ENCODE measurements at places on chromosomes 6 and 20. TPM values are rescaled to one million over a fixed set of nuclear protein-coding genes. Genes with fewer than 3 reads are reported as not detected.

- H3K4me3 ChIP-seq: no peak overlapping the region
- H3K27ac ChIP-seq: no peak overlapping the region
- peaks cover under 1% of the 10 kb centered on the region for H3K4me1 ChIP-seq
- DNase-seq: no peak
- H3K36me3 ChIP-seq: no peaks in the 10 kb centered on the region
Measured at GRCh38 chr20:25053255-25054031, 4.5 kb downstream of the ACSS1 start.

DNA sequence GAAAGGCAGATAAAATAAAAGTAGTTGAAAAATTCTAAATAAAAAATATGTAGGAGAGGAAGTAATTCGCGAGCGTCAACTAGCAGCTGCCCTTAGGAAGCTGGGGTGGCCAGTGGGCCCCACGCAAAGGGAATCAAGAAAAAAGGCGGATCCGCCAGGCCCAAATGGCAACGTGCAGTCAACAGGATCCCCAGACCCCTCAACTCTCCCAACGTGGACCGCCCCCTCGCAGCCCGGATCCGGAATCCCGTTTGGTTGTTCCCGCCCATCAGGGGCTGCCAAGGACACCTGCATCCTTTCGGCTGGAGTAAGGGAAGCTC is 296 bp downstream of the DZANK1 start:
- peak overlapping the region; percentile 83 for H3K4me3 ChIP-seq
- H3K4me1 ChIP-seq: peaks cover 13% of the 10 kb centered on the region
- H3K36me3 ChIP-seq: no peaks in the 10 kb centered on the region
- DNase-seq: no peak

F13A1 gene
- 3.6 TPM for total RNA-seq

GRCh38 chr6:138222901-138223546 is 4.7 kb upstream of the PBOV1 start:
- H3K27ac ChIP-seq: no peak overlapping the region
- no peak overlapping the region for H3K4me3 ChIP-seq
- peaks cover 3% of the 10 kb centered on the region for H3K4me1 ChIP-seq

GRCh38 chr20:19928328-19929011 is 88.7 kb upstream of the NAA20 start:
- no peak for DNase-seq
- H3K4me1 ChIP-seq: no peaks in the 10 kb centered on the region
- H3K36me3 ChIP-seq: no peaks in the 10 kb centered on the region
- no peak overlapping the region for H3K4me3 ChIP-seq

DNA sequence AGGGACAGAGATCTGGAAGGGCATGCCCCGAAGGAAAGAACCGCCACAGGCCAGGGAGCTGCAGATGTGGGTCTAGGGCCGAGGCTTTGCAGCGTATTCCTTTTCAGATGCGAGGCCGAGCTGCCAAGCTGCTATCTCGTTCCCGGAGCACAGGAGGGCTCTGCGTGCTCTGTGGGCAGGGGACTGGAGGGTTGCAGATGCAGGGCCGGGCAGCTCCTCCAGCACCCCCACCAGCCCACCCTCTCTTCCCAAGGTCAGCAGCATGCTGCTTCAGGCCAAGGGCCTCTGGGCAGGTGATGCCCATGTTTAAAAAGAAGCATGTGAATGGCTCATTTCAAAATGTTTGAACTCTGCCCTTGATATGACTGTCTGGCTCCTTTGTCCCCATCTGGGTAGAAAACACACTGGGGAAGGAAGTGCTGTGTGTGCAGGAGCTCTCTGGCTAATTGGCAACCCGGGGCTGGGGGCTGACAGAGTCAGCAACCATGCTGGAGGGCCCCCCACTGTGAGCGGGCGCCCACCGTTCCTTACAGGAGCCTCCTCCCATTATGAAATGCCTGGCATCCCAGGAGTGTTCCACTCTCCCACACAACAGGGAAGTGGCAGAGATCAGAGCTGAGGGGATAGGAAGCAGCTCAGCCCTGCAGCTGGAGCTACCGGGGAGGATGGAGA is 353.3 kb downstream of the ZFAND3 start:
- H3K27ac ChIP-seq: no peak overlapping the region
- H3K27me3 ChIP-seq: no peaks in the 10 kb centered on the region
- H3K4me1 ChIP-seq: peaks cover 30% of the 10 kb centered on the region

SLC9A8 gene
- 4.1 TPM for total RNA-seq

DNA sequence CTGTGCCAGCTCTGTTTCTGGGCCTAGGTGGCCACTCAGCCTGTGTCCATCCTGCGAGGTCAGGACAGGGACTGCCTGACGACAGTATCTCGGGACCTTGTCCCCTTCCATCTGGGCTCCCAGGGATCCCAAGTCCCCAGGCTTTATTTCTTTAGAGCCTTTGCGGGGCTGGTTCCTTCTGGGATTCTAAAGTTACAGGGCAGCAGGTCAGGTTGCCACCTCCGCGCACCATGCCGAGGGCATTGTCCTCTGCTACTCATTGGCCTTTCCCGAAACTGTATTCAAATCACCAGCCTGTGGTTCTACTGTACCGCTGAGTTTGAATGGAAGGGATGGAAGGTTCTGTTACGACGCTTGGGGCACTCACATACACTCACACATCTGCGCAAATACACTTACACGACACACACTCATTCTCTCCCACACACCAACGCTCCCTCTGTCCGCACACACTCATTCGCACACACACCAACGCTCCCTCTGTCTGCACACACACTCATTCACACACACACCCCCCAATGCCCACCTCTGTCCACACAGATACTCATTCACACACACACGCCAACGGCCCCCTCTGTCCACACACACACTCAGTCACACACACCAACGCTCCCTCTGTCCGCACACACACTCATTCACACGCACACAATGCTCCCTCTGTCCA is 59.8 kb upstream of the THBS2 start:
- no peaks in the 10 kb centered on the region for H3K27me3 ChIP-seq
- no peak for DNase-seq
- H3K4me3 ChIP-seq: no peak overlapping the region
- no peak overlapping the region for H3K27ac ChIP-seq
- H3K4me1 ChIP-seq: no peaks in the 10 kb centered on the region

DNA sequence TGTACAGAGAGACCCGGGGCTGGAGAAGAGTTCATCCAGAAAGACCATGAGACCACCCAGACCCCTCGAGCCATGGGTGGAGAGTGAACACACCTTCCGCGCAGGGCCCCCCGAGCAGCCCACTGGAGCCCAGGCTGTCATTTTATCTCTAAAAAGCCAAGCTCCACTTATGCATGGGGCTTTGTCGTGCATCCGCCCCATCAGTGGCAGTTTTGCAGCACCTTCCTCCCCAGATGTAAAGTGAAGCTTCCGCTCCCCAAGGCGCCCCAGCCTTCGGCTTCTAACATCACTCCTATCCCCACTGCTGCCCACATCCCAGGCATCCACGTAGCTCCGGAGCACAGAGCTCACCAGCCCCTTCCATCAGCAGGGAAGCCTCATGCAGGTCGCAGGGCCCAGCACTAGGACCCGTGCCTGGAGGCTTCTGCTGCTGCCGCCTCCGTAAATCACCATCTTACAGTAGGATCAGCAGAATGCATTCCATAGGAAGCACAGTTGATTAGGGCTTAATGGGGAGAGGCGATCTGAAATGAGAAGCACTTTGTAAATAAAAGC is 301.1 kb downstream of the TAF4 start:
- H3K4me3 ChIP-seq: no peak overlapping the region
- peaks cover 14% of the 10 kb centered on the region for H3K27me3 ChIP-seq

- DNase-seq: no peak
- H3K4me3 ChIP-seq: no peak overlapping the region
- H3K36me3 ChIP-seq: no peaks in the 10 kb centered on the region
- no peaks in the 10 kb centered on the region for H3K27me3 ChIP-seq
- H3K4me1 ChIP-seq: no peaks in the 10 kb centered on the region
Measured at GRCh38 chr6:147322299-147323162, 118.3 kb downstream of the STXBP5 start.

DNA sequence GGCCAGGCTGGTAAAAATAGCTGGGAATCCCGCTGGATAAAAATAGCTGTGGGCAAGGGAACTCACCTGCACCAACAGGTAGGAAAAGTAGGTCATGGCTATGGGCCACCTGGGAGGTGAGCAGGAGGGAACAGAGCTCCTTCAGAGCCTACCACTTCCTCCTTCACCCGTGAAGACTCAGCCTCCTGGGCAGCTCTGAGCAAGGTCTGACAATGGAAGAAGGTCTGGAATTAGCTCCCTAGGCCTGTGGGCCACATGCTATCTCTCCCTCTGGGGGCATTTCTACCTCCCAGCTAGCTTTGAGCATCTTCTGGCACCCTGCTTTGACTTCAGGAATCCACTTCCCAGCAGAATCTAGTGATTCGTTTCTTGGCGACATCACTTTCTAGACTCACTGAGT is 153.9 kb downstream of the MRPL14 start:
- peaks cover 4% of the 10 kb centered on the region for H3K4me1 ChIP-seq
- DNase-seq: no peak
- no peak overlapping the region for H3K27ac ChIP-seq
- H3K36me3 ChIP-seq: no peaks in the 10 kb centered on the region
- H3K4me3 ChIP-seq: no peak overlapping the region
- no peaks in the 10 kb centered on the region for H3K27me3 ChIP-seq

GRCh38 chr20:46400828-46401477 is 5.5 kb downstream of the ELMO2 start:
- no peaks in the 10 kb centered on the region for H3K36me3 ChIP-seq
- H3K4me1 ChIP-seq: peaks cover 24% of the 10 kb centered on the region
- H3K27ac ChIP-seq: no peak overlapping the region

CCDC28A gene
- 30.2 TPM for total RNA-seq

DPM1 gene
- total RNA-seq: 173 TPM

DNA sequence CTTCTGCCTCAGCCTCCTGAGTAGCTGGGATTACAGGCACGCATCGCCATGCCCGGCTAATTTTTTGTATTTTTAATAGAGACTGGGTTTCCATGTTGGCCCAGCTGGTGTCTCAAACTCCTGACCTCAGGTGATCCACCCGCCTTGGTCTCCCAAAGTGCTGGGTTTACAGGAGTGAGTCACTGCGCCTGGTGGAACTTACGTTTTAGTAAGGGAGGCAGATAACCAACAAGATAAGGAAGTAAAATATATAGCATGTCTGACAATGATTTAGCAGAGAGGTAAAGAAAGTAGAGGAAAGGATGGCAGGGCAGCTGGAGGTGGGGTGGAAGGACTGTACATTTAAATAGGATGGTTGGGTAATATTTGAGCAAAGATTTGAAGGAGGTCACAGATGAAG is 12.8 kb upstream of the MYMX start:
- H3K36me3 ChIP-seq: no peaks in the 10 kb centered on the region
- H3K4me1 ChIP-seq: peaks cover 37% of the 10 kb centered on the region
- H3K4me3 ChIP-seq: no peak overlapping the region
- no peaks in the 10 kb centered on the region for H3K27me3 ChIP-seq

- no peaks in the 10 kb centered on the region for H3K36me3 ChIP-seq
- no peaks in the 10 kb centered on the region for H3K4me1 ChIP-seq
- no peaks in the 10 kb centered on the region for H3K27me3 ChIP-seq
- DNase-seq: no peak
- no peak overlapping the region for H3K4me3 ChIP-seq
Measured at GRCh38 chr6:71334768-71335167, 46.2 kb downstream of the OGFRL1 start.

DNA sequence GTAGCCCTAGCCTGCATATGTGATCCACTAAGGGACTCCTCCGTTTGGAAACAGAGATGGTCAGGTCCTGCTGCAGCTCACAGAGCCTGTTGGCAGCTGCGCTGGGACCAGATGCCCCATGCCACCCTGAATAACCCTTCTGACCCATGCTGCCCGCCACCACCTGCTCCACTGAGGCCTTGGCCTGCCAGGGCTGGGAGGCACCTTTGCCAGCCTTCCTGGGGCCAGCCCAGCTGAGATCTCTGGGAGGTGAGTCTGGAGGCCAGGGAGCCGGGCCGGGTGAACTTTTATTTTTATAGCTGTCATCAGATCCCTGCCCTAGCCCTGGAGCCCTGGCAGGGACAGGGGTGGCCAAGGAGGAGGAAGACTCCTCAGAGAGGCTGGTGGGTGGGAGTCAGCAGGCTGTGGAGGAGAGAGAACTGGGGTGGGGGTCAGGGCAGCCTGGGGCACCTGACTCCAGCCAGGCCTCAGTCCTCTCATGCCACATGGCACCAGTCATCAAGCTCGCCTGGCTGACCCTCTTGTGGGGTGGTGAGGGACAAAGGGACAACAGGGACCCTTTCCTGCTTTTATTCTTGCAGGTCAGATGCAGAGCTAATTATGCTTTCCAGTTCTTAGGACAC is 10.0 kb downstream of the CEBPB start:
- H3K36me3 ChIP-seq: no peaks in the 10 kb centered on the region
- H3K27ac ChIP-seq: no peak overlapping the region
- H3K4me1 ChIP-seq: no peaks in the 10 kb centered on the region
- H3K4me3 ChIP-seq: no peak overlapping the region
- DNase-seq: no peak

GRM1 gene
- 0.79 TPM for total RNA-seq

GRCh38 chr20:53077373-53078205 is 105.4 kb downstream of the TSHZ2 start:
- no peaks in the 10 kb centered on the region for H3K36me3 ChIP-seq
- no peak overlapping the region for H3K4me3 ChIP-seq
- peaks cover 14% of the 10 kb centered on the region for H3K4me1 ChIP-seq
- no peak overlapping the region for H3K27ac ChIP-seq
- no peaks in the 10 kb centered on the region for H3K27me3 ChIP-seq

DNA sequence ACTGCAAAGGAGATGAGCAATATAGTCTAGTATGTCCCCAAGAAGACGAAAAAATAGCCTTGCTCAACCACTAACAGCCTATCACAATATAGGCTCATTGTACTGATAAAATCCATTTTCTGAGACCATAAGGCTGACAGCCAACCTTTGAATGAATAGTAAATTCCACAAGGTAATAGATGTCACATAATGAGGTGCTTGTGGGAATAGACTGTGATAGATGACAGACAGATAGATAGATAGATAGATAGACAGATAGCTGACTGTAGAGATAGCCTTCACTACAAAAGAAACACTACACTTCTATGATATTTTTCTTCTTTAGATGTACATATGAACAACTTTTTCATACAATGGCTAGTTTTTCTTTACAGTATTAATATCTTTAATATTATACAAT is 760.3 kb upstream of the NRSN1 start:
- H3K4me3 ChIP-seq: no peak overlapping the region
- no peak overlapping the region for H3K27ac ChIP-seq
- H3K4me1 ChIP-seq: no peaks in the 10 kb centered on the region

FAM217A gene
- not detected for total RNA-seq

ACTL10 gene
- total RNA-seq: 0.19 TPM

HRH3 gene
- 1.7 TPM for total RNA-seq

- H3K36me3 ChIP-seq: no peaks in the 10 kb centered on the region
- no peaks in the 10 kb centered on the region for H3K4me1 ChIP-seq
- H3K27ac ChIP-seq: no peak overlapping the region
- no peak overlapping the region for H3K4me3 ChIP-seq
- peak; percentile 44 for DNase-seq
- no peaks in the 10 kb centered on the region for H3K27me3 ChIP-seq
Measured at GRCh38 chr6:100968949-100969348, 87.8 kb upstream of the ASCC3 start.

GRCh38 chr20:9110365-9110764 is 41.5 kb downstream of the PLCB4 start:
- no peaks in the 10 kb centered on the region for H3K36me3 ChIP-seq
- H3K27me3 ChIP-seq: no peaks in the 10 kb centered on the region
- no peak for DNase-seq
- no peak overlapping the region for H3K27ac ChIP-seq
- peaks cover 6% of the 10 kb centered on the region for H3K4me1 ChIP-seq
- no peak overlapping the region for H3K4me3 ChIP-seq

GRCh38 chr6:23420659-23421350 is 705.2 kb upstream of the NRSN1 start:
- H3K4me1 ChIP-seq: no peaks in the 10 kb centered on the region
- H3K36me3 ChIP-seq: no peaks in the 10 kb centered on the region
- no peak overlapping the region for H3K27ac ChIP-seq
- no peak for DNase-seq

- no peaks in the 10 kb centered on the region for H3K27me3 ChIP-seq
- no peaks in the 10 kb centered on the region for H3K36me3 ChIP-seq
- no peak overlapping the region for H3K4me3 ChIP-seq
- no peaks in the 10 kb centered on the region for H3K4me1 ChIP-seq
Measured at GRCh38 chr20:47008842-47009518, 114.3 kb downstream of the EYA2 start.
